Sigmoid colon (tissue), 7 donors: ENCODE measurements at places on chromosomes 5 and 9. TPM values are rescaled to one million over a fixed set of nuclear protein-coding genes. Genes with fewer than 3 reads are reported as not detected.

Gene IFNA16
- polyA plus RNA-seq, result not detected

Gene KIF12
- polyA plus RNA-seq, result 6.9 TPM

Gene CTSV
- 11.1 TPM for polyA plus RNA-seq

Gene GABRA1
- polyA plus RNA-seq, result 0.06 TPM

Gene DMRT1
- 0.60 TPM for polyA plus RNA-seq

Gene QRFP
- not detected for polyA plus RNA-seq

Gene OR2V2
- not detected for polyA plus RNA-seq

Gene FAM81B
- not detected for polyA plus RNA-seq

Gene WHRN
- 0.60 TPM for polyA plus RNA-seq

Gene AOPEP
- 28.0 TPM for polyA plus RNA-seq

GRCh38 chr5:102654559-102655349 is 100.4 kb upstream of the PAM start:
- H3K4me3 ChIP-seq, result no peak overlapping the region
- no peak for DNase-seq
- no peaks in the 10 kb centered on the region for H3K27me3 ChIP-seq
- H3K4me1 ChIP-seq, result no peaks in the 10 kb centered on the region
- no peak overlapping the region for H3K27ac ChIP-seq
- no peaks in the 10 kb centered on the region for H3K36me3 ChIP-seq

- no peaks in the 10 kb centered on the region for H3K36me3 ChIP-seq
- no peaks in the 10 kb centered on the region for H3K4me1 ChIP-seq
- H3K4me3 ChIP-seq, result no peak overlapping the region
- no peaks in the 10 kb centered on the region for H3K27me3 ChIP-seq
- no peak overlapping the region for H3K27ac ChIP-seq
Measured at GRCh38 chr9:15132091-15132490, 174.9 kb downstream of the TTC39B start.

GRCh38 chr5:42811591-42812446 is at the start of gene SELENOP:
Gene SELENOP, minus strand, starts transcription at chr5:42811892. Its CDS starts 3,539 bp downstream, at chr5:42808353.
- H3K27ac ChIP-seq, result peak within 1 kb of the TSS; percentile 73
- peak within 1 kb of the TSS; percentile 25 for H3K4me3 ChIP-seq
- peak; percentile 81 for DNase-seq

DNA sequence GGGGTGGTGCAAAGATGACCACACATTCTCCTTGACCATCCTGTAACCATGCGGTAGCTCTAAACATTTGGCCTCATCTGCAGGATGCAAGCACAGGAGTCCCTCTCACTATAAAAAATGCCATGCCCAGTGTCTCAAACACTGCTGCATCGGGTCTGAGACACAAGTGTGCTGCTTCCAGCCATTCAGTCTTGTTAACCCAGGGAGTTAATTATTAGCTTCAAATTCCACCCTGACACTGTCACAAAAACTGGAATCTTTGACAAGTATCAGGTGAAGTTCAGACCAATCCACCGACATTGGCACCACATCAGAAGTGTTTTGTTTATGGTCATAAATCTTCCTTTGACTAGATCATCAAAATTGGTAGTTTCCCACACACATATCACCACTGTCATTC is 119.1 kb upstream of the RASEF start:
- H3K4me1 ChIP-seq, result no peaks in the 10 kb centered on the region
- H3K27me3 ChIP-seq, result no peaks in the 10 kb centered on the region
- H3K4me3 ChIP-seq, result no peak overlapping the region
- no peak overlapping the region for H3K27ac ChIP-seq
- DNase-seq, result no peak

- H3K36me3 ChIP-seq, result peaks cover 13% of the 10 kb centered on the region
- H3K4me1 ChIP-seq, result no peaks in the 10 kb centered on the region
- no peak overlapping the region for H3K27ac ChIP-seq
- H3K4me3 ChIP-seq, result no peak overlapping the region
- DNase-seq, result no peak
Measured at GRCh38 chr5:57259704-57260103, 85.8 kb downstream of the GPBP1 start.

GRCh38 chr9:79312686-79313421 is 258.9 kb upstream of the TLE4 start:
- no peaks in the 10 kb centered on the region for H3K4me1 ChIP-seq
- no peak overlapping the region for H3K27ac ChIP-seq
- no peak for DNase-seq
- no peaks in the 10 kb centered on the region for H3K36me3 ChIP-seq
- no peaks in the 10 kb centered on the region for H3K27me3 ChIP-seq

- no peaks in the 10 kb centered on the region for H3K27me3 ChIP-seq
- DNase-seq, result no peak
- H3K36me3 ChIP-seq, result no peaks in the 10 kb centered on the region
- peaks cover 64% of the 10 kb centered on the region for H3K4me1 ChIP-seq
- peak overlapping the region; percentile 84 for H3K27ac ChIP-seq
Measured at GRCh38 chr5:150616506-150616905, 24.0 kb upstream of the SYNPO start.

- DNase-seq, result no peak
- H3K4me1 ChIP-seq, result no peaks in the 10 kb centered on the region
- no peaks in the 10 kb centered on the region for H3K36me3 ChIP-seq
- no peaks in the 10 kb centered on the region for H3K27me3 ChIP-seq
- no peak overlapping the region for H3K4me3 ChIP-seq
Measured at GRCh38 chr9:128022886-128023285, 42.1 kb upstream of the EEIG1 start.

GRCh38 chr9:84736536-84736935 is 67.0 kb downstream of the NTRK2 start:
- no peak overlapping the region for H3K27ac ChIP-seq
- no peaks in the 10 kb centered on the region for H3K4me1 ChIP-seq
- H3K36me3 ChIP-seq, result no peaks in the 10 kb centered on the region
- H3K4me3 ChIP-seq, result no peak overlapping the region

- no peaks in the 10 kb centered on the region for H3K36me3 ChIP-seq
- peaks cover 35% of the 10 kb centered on the region for H3K4me1 ChIP-seq
- no peak overlapping the region for H3K27ac ChIP-seq
Measured at GRCh38 chr9:6941501-6941900, 183.7 kb downstream of the KDM4C start.

GRCh38 chr9:133277467-133277866 is 2.5 kb upstream of the ABO start:
- H3K36me3 ChIP-seq, result no peaks in the 10 kb centered on the region
- no peak overlapping the region for H3K27ac ChIP-seq
- peaks cover 9% of the 10 kb centered on the region for H3K4me1 ChIP-seq

DNA sequence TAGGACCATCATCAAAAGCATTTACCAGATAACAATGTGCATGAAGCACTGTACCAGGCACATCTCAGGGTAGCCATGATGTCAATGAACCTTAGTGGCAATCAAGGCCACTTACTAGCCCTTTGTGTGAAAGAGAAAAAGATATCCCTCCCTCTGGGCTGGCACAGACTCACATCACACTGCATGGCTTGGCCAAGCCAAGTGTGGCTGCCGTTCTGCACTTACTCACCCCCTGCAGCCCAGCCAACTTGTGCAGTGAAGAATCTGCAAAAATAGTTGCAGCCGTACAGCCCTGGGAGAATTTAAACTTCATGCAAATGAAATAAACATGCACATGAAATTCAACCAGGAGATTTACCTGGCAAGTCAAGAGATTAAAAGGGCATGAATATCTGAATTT is 333.5 kb downstream of the DEPDC1B start:
- peaks cover 16% of the 10 kb centered on the region for H3K4me1 ChIP-seq
- no peaks in the 10 kb centered on the region for H3K36me3 ChIP-seq
- H3K4me3 ChIP-seq, result no peak overlapping the region
- no peak for DNase-seq

- no peaks in the 10 kb centered on the region for H3K36me3 ChIP-seq
- peaks cover 14% of the 10 kb centered on the region for H3K4me1 ChIP-seq
- no peak for DNase-seq
- H3K4me3 ChIP-seq, result no peak overlapping the region
Measured at GRCh38 chr5:126780165-126780827, 3.4 kb downstream of the LMNB1 start.

- H3K27ac ChIP-seq, result no peak overlapping the region
- peaks cover 20% of the 10 kb centered on the region for H3K4me1 ChIP-seq
- H3K27me3 ChIP-seq, result no peaks in the 10 kb centered on the region
- H3K36me3 ChIP-seq, result no peaks in the 10 kb centered on the region
Measured at GRCh38 chr9:136787690-136788400, 3.3 kb upstream of the TMEM141 start.

DNA sequence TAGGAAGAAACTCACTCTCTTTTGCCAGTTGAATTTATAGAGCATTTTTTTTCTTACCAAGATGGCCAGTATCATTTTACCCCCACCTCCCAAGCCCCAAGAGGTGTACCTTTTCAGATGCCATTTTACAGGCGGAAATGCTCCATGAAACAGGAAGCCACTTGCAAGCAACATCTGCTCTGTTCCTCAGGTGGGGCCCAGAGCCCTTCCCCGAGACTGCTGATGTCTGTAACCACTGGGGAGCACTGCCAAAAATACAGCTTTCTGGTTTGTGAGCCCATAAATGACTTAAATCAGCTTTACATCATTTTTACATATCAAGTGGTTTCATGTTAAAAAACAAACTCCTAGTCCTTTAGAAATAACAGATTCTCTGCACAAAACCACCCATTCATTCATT is 42.9 kb upstream of the GARNL3 start:
- H3K4me3 ChIP-seq, result no peak overlapping the region
- H3K4me1 ChIP-seq, result peaks cover 21% of the 10 kb centered on the region
- H3K27me3 ChIP-seq, result no peaks in the 10 kb centered on the region
- no peak for DNase-seq
- no peaks in the 10 kb centered on the region for H3K36me3 ChIP-seq
- H3K27ac ChIP-seq, result no peak overlapping the region
